ENCODE measurements at places on chromosomes 13 and 19. TPM values are rescaled to one million over a fixed set of nuclear protein-coding genes. Genes with fewer than 3 reads are reported as not detected.

The S1PR4 gene
- total RNA-seq = not detected

The ARHGAP33 gene
- total RNA-seq = 0.42 TPM

The SELENOV gene
- total RNA-seq = not detected

The CCDC70 gene
- total RNA-seq = not detected

The EFNB2 gene
- total RNA-seq = 2.3 TPM

The NTF4 gene
- not detected for total RNA-seq

The SHISA7 gene
- total RNA-seq = not detected

The LRRC25 gene
- not detected for total RNA-seq

The NLRP4 gene
- not detected for total RNA-seq

The KLK12 gene
- total RNA-seq = not detected

The ZNF418 gene
- not detected for total RNA-seq

The ATCAY gene
- total RNA-seq = not detected

The ZNF540 gene
- not detected for total RNA-seq

The IZUMO4 gene
- total RNA-seq = not detected

- DNase-seq = peak; percentile 74
Measured at GRCh38 chr13:113836768-113837559, 26.9 kb downstream of the GAS6 start.

DNA sequence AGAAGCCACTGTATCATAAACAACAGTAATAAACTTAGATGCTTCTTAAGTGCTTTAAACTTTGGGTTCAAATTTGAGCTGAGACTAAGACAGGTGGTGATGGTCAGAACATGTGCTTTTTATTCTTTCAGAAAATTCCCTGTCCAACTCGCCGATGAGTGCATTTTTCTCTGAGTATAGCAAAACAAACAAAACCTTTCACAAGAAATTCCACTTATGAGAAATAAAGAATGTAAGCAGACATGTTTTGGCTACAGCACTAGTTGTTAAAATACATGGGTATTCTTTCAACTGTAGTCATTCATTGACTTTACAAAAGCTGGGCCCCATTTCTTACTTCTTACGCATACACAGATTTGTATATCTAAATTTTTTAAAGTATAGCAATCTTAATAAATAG lies 125.6 kb downstream of the SPRY2 start:
- no peak for DNase-seq

- no peak for DNase-seq
Measured at GRCh38 chr13:73281746-73282145, 222.9 kb downstream of the KLF5 start.

- no peak for DNase-seq
Measured at GRCh38 chr19:13007292-13008045, 12.2 kb downstream of the NFIX start.

- DNase-seq = no peak
Measured at GRCh38 chr13:33913829-33914228, 95.9 kb downstream of the RFC3 start.

DNA sequence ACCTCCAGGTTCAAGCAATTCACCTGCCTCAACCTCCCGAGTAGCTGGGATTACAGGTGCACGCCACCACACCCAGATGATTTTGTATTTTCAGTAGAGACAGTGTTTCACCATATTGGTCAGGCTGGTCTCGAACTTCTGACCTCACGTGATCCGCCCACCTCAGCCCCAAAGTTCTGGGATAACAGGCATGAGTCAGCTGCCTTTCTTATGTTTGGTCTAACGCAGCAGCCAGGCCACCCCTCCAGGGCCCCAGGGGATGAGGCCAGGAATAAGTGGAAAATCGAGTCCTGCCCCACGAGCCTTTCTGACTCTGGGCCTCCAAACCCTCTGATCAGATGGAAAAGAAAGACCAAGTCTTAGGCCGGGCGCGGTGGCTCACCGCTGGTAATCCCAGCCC lies 44.5 kb downstream of the CERS4 start:
- no peak for DNase-seq

- no peak for DNase-seq
Measured at GRCh38 chr13:38947054-38947453, 43.6 kb downstream of the STOML3 start.

- no peak for DNase-seq
Measured at GRCh38 chr13:109403012-109403421, 383.4 kb downstream of the IRS2 start.

DNA sequence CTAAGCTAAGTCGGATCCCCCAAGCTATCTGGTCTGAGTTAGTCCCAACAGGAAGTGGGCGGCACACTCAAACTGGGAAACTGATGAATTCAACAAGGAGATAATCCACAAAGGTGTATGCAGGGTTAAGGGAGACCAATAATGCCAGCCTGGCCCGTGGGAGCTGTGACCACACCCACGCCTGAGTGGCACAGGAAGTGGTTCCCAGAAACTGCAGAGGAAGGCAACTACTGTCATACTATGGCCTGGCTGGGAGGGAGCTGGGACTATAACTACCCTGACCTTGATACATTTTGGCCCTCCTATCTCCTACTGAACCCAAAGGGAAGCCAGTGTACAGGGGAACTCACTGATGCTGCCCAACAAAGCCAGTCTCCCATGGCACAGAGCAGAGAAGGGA lies 85.5 kb upstream of the TDRD3 start:
- no peak for DNase-seq

DNA sequence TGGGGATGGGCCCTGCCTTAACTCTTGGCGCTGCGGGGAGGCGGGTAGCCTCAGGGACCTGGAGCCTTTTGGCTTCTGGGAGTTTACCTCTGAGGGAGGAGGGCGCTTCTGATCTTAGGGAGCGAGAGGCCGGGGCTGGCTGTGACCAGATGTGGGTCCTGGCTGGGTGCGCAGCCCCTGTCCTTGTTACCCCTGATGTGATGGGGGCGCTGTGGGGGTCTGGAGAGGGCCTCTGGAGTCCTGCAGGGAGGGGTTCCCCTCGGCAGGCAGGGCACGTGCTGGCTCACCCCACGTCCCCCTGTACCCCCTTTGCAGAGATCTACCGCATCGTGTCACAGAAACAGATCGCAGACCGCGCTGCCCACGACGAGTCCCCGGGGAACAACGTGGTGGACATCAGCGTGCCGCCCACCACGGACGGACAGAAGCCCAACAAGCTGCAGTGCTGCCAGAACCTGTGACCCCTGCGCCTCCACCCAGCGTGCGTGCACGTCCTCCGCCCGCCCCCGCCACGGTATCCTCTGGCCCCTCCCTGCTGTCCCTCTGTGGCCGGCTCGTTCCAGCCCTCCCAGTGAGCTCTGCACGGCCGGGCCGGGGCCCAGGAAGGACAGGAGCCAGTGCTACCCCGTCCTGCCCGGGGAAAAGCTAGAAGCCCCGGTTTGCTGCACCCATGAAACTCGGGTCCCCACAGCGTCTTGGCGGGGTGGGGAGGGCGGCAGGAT lies 9.8 kb upstream of the MARCHF2 start:
- DNase-seq = no peak

GRCh38 chr13:21905486-21905885 lies 234.6 kb downstream of the FGF9 start:
- DNase-seq = peak; percentile 36

- DNase-seq = no peak
Measured at GRCh38 chr13:97341135-97341534, 92.8 kb upstream of the RAP2A start.

DNA sequence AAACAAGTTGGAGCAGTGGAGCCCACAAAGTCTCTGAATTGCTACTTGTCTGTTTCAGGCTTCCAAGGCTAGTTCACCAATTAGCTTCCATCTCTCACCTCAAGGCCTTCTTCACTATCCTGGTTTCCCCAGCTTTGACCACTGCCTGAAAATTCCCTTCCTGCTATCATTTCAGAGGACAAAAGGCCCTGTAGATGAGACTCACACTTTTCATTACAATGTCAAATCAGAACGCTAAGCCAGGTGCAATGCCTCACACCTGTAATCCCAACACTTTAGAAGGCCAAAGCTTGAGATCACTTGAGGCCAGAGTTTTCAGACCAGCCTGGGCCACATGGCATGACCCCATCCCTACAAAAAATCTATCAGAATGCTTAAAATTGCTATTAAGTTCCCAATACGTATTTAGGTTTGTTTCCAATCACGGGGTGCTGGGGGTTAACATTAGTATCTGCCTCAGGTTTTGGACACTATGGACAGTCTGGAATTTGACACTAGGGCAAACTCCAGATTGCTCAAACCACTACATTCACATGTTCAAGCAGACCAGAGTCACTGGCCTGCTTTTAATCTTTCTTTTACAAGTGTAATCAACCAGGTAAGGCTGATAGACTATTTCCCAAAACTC lies 5.5 kb downstream of the TPT1 start:
- no peak for DNase-seq

- DNase-seq = no peak
Measured at GRCh38 chr13:62320129-62321108, 904.8 kb upstream of the PCDH20 start.

DNA sequence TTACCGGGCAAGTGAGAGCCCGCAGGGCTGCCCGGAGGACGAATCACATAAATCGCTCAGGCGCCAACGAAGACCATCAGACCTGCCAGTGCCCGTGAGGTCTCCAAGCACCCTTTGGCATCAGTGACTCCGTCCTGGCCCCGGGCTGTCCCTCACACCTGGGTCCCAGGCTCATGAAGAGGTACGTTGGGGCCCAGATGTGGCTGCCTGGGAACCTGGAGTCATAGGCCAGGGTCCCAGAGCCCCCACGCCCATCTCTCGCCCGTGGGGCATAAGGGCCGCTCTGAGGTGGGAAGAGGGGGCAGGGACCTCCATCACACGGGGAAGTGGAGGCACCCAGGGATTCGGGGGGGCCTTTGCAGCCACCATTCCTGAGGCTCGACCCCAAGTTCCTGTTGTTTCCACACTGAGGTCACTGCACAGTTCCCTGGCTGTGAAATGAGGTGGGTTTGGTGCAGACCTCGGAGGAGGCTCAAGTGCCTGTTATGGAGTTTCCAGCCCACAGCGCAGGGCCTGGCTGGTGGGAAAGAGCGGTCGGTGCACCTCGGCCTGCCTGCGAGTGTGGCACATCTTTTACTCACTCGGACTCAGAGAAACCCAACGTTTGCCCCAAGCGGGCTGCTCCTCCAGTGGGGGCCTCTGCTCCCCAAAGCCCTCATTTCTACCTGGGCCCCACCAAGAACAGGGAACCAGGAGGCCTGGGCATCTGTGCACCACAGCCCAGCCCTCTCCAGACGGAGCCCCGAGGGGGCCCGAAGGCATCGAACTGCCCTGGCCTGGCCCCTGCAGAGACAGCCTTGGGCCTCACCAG lies 35.9 kb upstream of the C13orf46 start:
- no peak for DNase-seq

DNA sequence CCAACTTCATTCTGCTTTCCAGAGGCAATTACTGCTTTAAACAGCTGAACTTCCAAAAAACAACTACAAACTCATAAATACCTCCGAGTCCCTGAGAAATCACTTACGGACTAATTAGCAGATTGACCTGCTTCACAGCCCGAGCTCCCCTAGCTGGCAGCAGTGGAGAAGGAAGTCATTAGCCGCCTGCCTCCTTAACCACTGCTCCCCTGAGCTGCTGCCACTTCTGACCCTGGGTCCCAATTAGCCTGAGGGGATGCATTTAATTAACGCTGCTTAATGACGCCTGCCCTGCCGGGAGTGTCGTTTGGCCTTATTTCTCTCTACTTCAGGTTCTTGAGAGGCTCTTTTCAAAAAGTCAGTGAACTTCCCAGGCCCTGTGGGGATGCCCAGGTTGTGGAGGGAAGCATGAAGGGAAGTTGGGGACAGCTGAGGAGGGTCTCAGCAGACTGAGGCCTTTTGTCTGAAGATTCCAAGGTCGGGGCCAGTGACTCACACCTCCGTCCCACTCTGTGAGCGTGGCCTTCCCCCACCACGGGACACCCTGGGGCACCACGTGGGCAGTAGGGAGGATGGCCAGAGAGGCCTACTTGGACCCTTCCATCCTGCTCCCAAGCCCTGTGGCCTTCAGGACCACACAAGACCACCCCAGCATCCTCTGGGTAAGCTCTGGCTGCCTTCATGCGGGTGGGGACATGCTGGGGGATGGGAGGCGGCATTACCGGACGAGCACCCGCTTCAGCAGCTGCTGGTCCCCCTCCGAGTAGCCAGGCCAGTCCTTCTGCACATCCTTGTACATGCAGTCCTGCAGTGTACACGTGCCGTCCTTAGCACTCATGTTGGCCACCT lies 19.8 kb upstream of the ISYNA1 start:
- no peak for DNase-seq

DNA sequence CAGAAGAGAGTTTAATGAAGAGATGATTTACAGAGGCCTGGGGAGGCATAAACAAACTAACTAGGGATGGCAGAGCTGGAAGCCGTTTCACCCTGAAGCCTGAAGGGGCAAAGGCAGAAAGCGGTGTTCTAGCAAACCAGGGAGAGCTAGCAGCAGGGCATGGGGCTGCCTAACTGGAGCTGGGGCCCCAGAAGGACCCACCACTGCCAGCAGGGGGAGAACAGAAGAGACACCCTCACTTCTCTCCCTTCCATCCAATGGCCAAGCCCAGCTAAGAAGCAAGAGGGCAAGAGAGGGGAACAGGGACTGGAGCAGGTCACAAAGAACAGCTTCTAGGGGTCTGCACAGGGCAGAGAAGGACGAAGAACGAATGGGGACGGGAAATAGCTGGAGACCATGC lies 195.5 kb downstream of the KATNAL1 start:
- DNase-seq = no peak

DNA sequence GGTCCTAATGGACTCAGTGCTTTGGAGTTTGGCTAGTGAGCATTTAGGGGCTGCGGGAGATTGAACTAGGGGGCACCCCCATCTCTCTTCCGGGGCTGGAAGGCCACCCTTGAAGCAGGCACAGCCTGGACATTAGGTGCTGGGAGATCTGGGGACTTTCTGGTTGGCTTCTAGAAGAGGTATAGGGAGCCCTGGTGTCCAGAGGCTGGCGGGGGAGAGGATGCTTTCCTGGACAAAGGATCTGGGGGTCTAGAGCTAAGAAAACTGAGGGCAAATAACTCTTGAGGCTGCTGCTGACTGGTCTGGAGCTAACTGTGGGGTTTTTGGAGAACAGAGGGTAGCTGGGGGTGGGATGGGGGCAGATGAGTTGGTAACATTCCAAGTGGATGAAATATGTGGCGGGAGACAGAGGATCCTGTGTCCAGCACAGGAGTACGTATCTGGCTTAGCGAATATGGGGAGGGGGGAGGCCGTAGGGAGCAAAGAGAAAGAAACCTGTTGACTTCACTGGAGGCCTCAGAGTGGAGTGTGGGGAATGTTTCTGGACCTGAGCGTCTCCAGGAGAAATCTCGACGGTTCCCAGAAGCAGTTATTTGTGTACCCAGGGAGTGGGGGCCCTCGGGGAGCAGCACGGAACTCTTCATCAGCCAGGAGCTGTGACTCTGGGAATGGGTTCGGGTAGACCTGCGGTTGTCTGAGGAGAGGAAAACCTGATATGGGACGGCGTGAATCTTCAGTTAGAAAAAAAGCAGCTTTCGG lies 1.4 kb downstream of the HNRNPUL1 start:
- peak; percentile 32 for DNase-seq

GRCh38 chr13:98486412-98486811 lies 90.5 kb downstream of the STK24 start:
- no peak for DNase-seq

- DNase-seq = no peak
Measured at GRCh38 chr13:39928261-39928660, 272.8 kb downstream of the COG6 start.

GRCh38 chr13:48635478-48635877 lies 18.3 kb upstream of the CYSLTR2 start:
- DNase-seq = no peak

All from MG63 (cell line).